ENCODE measurements at places on chromosomes 11 and 22.

- peak; percentile 88 for DNase-seq
Observed at GRCh38 chr11:123478352-123478987, 48.4 kb downstream of the GRAMD1B start.

DNA sequence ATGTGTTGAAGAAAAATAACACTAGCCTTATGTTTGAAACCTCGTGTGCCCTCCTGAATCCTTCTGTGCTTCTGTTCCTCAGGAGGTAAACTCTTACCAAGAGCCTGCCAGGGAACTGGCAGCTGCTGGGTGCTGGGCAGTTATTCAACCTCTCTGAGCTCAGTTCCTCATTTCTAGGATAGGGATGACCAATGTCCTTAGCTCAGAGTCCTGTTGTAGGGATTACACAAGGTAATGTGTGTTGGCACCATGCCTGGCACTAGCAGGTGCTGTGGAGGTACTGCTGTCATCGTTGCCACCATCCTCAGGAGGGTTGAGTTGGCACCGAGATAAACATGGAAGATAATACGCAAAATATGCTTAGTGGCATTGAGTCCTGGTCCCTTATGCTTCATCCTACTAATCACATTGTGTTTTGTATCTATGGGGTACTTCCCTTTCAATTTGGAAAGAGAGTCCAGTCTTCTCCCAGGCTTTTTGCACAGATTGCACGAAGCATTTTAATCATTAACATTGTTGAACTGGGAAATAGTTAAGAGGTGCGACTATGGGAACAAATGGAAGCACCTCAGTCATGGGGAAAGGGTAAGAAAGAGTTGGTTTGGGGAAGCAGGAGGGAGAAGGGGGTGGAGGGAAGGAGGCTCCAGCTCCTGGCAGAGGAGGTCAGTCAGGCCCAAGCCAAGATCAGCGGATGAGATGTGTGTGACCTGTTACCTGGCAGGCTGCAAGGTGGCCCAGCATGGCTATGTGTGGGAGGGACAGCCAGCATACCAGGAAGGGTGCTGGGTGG is 56.7 kb downstream of the CABIN1 start:
- DNase-seq = peak; percentile 15

GRCh38 chr22:47484960-47485569 is 722.6 kb downstream of the TBC1D22A start:
- no peak for DNase-seq

GRCh38 chr22:37403267-37403960 is 23.9 kb downstream of the ELFN2 start:
- no peak for DNase-seq

DNA sequence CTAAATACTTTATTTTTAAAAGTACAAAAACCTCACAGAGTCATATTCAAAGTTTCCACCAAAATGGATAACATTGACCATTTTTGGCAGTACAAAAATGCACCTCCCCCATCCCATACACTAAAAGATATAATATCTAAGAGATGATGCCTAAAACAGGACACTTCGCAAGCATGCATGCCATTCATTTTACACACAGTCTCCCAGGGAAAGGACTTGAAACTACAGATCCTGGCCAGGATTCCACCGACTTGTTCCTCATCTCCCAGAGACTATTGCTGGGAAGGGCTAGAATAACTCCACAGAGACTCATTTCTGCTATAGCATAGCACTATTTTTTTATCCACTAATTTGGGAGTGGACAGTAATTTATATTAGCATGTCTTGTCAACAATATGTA is 81.7 kb downstream of the MTNR1B start:
- DNase-seq = no peak

DNA sequence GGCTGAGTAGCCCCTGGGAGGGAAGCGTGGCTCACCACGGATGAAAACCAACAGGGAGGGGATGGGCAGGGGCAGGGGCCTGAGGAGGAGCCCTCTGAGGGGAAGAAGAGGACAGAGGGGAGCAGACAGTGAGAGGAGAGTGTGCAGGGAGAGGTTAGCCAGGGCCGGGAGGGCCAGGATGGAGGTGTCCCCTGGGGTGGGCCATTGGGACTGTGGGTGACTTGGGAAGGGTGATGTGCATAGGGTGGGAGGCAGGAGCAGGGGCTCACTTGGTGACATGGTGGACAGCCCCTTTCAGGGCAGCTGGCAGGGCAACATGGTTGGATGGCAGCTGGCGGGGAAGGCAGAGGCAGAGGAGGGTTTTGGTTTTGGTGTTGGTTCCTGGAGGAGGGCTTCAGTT is 5.6 kb upstream of the GDPD5 start:
- DNase-seq = no peak

- DNase-seq = peak; percentile 44
Observed at GRCh38 chr11:61567286-61568061, 13.4 kb downstream of the SYT7 start.

DNA sequence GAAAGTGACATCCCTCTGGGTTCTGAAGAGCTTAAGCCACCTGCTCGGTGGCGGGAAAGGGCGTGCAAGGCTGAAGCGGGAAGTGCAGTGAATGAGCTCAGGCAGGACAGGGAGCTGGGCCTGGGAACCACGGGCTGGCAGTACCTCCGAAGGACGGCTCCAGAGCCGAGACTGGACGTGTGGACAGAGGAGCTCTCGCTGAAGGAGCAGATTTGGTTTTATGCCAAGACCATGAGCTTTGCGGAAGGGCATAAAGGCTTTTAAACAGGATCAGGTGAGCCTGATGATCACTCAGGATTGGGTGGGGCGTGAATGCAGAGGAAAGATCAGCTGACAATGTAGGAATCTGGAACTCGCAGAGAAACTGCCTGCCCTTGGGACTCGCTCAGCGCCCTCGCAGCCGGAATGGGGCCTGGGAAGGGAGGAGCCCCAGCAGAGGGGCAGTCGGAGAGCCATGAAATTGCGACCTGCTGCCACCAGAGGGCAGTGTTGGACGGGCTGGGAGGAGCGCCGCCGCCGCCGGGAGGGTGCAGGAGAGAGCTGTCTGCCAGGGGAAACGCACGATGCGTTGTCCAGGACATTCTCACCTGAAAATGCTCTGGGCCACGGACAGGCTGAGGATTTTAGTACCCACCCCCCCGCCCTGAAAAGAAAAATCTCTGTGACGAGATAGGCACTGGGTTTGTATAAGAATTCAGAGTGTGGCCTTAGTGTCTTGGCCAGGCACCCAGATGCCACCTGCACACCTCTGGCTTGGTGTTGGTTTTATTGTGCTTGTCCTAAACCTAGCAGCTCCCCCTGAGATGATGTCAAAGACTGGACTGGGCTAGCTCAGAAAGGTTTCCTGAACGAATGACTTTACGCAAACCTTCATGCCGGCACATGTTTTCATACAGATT is 324.4 kb downstream of the NTM start:
- DNase-seq = peak; percentile 47

- no peak for DNase-seq
Observed at GRCh38 chr11:67273260-67273990, 7.2 kb downstream of the GRK2 start.

GRCh38 chr22:20080776-20081654 is 974 bp downstream of the DGCR8 start:
- DNase-seq = peak; percentile 11

DNA sequence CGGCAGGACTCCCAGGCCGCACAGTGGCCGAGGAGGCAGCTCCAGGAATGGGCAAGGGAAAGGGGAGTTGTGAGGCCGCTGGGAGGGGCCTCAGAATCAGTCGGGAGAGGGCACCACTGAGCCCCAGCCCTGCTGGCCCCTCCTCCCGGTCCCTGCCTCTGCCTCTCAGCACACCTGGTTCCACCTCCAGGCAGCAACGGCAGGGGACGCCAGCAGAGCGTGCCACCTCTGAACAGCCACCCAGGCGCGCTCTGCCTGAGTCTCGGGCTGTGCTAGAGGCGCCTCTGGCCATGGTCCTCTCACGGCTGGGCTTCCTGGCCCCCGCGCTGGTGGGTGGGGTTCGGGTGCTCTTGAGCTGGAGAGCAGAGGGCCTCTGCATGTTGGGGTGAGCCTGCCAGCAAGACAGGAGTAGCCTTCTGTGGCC is 33.0 kb downstream of the MOB2 start:
- DNase-seq = no peak

- no peak for DNase-seq
Observed at GRCh38 chr22:27152033-27152432, 494.6 kb downstream of the MIAT start.

DNA sequence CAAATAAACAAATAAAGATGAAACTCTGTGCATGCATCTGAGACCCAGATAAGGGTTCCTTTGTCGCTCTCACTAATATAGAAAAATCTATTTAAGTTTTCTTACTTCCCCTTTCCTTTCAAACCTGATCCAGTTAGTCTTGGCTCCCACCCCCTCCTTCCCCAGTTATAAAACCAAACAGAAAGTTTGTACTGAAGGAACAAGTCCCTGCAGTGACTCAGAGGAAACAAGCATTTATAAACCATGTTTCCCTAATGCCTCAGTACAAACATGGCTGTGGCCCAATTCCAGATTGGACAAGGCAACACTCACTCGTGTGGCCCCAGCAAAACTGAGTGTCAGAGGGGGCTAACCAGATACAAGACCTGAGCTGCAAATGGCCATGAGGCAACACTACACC is 65.5 kb upstream of the ARHGAP20 start:
- DNase-seq = peak; percentile 64

DNA sequence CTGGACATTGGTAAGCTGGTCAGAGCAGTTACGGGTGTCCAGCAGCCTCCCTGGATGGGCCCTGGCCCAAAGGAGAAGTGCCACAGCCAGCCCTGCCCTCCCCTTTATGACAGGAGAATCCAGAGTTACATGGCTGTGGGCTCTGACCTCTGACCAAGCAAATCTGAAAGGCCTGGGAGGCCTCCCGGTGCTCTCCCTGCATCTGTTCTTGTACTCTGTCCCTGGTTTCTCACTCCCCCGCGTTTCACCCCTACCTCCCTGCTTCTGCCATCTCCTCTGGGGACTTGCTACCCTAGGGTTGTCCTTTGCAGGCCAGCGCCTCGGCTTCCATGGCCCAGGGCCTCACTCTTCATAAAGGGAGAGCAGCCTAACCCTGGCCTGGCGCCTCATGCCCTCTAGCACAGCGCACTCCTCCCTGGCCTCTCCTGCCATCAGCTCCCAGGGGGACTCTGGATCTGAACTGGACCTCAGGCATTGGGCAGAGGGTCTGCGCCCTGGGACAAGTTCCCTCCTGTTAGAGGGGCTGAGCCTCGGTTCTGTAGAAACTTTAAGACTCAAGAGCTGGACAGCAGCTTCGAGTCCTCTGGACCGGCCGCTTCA is 10.7 kb downstream of the PICK1 start:
- peak; percentile 18 for DNase-seq

- no peak for DNase-seq
Observed at GRCh38 chr11:105767931-105768330, 158.1 kb downstream of the GRIA4 start.

- DNase-seq = no peak
Observed at GRCh38 chr11:19953909-19954308, 206.4 kb downstream of the DBX1 start.

- DNase-seq = peak; percentile 49
Observed at GRCh38 chr11:69449320-69450063, 32.0 kb upstream of the LINC01488 start.

DNA sequence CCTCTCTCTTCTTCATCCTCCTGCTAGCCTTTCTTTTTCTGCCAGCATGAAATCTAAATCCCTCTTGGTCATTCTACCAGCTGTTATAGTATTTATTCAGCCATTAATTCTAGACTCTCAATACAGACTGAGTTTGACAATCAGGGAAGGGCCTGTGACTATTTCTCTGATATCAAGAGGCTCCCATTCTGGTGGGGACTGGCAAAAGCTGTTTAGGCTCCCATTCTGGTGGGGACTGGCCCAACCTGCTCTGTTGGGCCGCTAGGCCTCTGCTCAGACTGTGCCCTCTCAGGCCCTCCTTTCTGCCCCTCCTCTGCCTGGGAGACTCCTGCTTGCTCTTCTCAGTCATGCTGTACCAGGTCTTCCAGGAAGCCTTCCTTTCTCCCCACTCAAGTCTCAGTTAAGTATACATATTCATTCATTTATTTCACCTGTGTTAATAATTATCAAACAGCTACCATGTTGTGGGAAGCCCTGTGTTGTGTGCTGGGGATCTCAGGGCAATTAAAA is 323.7 kb upstream of the NARS2 start:
- DNase-seq = no peak

Data from inflammatory macrophage treated with lipopolysaccharide for 1 hour (primary cell).